Activated CD8-positive, alpha-beta memory T cell treated with anti-CD3 and anti-CD28 coated beads, Interleukin-2, amount 50 U/mL, for 4 hours (primary cell): ENCODE measurements at places on chromosomes 2 and 18.

DNA sequence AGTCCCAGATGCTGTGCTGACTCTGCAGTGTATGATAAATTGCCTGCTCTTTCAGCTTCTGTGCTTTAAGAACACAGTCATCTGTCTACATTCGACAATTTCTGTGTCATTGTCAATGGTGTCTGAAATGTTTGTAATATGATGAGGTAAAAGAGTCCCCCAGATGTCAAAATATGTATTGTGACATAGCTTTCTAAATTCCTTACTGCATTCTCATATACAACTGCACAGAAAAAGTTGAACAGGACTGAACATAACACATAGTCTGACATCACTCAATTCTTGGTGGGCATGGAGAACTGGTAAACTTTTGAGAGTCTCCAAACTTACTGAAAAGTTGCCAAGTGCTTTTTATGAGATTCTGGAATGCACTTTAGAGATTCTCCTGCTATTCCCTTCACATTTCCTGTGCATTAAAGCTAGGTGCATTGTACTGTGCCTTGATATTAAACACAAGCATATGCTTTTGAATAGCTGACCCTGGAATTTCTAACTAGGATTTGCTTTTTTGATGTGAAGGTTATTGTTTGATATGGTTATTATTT lies 48.1 kb upstream of the ARHGAP28 start:
- no peak for DNase-seq

DNA sequence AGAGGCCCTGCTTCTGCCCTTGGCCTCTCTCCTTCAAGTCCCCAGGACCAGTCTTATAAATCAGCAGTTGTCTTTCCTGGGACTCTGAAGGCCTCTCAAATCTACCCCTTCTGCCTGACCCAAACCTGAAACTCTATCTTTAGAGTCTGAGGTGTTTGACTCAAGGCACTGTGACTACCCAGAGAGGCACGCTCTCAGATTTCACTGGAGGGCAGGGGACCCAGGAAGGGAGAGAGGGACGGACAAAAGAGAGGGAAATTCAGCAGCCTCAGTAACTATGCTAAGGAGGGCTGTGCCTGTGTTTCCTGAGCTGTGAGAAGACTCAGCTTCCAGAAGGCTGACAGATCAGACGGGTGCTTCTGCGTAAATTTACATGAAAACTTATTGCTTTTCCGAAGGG lies 217.8 kb downstream of the HAUS1 start:
- DNase-seq, result no peak

DNA sequence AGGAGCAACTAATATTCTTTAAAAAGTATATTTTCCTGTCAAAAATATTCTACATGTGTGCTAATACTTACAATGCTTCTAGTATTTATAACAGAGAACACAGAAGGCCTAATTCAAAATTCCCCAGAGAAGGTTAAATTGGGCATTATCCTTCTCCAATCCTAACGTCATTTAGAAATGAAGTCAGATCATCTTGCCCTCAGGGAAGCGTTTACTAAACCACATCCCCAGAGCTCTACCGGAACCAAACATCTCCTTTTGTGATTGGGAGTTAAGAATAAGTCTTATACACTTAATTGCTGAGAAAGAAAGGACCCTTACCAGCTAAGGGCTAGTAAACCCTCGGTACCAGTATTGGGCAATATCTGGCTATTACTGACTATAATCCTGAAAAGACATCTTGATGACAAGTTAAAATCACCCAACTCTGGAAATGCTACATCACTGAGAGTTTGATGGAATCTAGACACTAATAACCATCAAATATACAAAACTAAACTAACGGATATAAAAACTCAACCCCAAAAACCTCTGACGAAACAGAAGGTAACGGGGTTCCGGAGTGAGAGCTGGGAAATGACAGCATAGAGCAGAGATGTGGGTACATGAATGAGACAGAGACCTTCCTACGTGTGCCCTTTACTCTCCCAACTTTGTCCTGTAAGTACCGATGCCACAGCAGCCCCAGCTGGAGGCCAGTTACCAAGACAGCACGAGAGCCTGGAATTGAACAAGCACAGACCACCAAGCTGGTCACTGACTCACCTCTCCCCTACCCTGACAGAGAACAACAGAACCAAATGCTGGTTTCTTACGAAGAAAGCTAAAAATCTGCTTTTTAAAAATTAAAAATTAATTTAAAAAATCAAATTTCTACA lies 35.0 kb downstream of the WDSUB1 start:
- no peak for DNase-seq

- DNase-seq, result no peak
These were observed 78.0 kb downstream of the LIPG start for GRCh38 chr18:49639643-49640391.

DNA sequence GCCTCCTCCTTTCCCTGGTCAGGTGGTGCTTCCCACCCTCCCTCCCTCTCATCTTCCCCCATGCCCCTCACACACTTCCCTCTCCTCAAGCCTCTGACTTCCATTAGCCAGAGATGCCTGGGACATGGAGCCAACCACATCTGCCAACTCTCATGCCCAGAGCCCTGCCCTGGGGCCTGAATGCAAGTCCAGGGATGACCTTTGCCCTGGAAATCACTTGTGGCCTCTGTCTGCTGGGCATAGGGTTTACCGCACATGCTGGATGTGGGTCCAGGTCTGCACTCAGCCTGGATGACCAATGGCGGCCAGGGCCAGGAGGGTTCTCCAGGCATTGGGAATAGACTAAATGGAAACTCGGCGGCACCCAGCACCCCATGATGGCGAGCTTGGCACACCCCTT lies 98.9 kb downstream of the SEPTIN10 start:
- DNase-seq, result no peak
